AG08395 (cell line): ENCODE measurements at places on chromosomes 7 and 10.
A peak's percentile ranks its signal among the peaks of the same experiment; 100 is the strongest.

DNA sequence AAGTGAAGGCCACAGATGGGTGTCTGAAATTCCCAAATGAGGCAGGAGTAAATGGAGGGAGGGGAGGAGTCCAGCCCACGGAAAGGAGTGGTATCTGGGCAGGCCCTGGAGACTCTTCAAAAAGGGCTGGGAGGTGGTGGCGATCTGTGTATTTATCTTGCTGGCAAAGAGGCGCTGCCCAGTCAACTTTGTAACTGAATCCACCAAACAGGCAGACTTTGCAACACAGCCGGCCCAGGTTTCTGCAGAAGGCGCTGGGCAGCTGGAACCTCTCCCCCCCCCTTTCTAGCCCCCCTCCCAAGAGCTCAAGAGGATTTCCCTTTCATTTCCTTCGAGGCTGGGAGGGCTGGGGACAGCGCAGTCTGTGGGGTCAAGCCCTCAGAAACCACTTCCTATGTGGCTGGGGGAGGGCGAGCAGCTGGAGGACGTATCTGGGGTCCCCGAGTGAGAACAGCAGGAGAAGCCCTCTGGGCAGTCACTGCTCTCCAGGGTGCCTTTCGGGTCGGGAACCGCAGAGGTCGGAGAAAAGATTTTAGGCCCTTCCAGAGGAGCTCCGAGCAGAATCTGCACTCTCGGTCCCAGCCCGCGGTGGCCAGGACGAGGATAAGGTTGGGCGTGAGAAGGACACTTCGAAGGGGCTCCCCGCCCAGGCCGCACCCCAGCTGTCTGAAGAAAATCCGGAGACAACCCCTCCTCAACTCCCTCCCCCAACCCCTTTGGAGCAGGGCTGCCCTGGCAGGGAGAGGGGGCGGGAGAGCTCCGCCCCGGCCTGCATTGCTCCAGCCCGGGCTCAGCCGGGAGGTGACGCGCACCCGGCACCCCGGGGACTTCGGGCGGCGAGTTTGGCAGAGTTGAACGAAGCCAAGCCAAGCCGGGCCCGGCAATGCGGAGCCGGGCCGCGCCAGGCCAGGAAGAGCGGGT, 965 bp downstream of the ZCCHC24 start:
- DNase-seq, result peak; percentile 68

DNA sequence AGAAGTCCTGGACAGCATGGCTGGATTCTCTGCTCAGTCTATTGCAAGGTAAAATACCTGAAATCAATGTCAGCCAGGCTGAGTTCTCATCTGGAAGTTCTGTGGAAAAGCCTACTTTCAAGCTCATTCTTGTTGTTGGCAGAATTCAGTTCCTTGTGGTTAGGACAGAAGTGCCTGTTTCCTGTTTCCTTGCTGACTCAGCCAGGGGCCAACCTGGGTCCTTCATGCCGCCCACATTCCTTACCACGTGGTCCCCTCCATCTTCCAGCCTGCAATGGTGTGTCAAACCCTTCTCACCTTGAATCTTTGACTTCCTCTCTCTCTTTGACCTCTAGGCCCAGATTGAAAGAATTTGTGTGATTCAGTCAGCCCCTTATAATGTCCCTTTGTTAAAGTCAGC, 197.1 kb upstream of the STK17A start:
- no peak for DNase-seq

- peak; percentile 53 for DNase-seq
Observed at GRCh38 chr7:92025260-92025659, 84.6 kb downstream of the AKAP9 start.

DNA sequence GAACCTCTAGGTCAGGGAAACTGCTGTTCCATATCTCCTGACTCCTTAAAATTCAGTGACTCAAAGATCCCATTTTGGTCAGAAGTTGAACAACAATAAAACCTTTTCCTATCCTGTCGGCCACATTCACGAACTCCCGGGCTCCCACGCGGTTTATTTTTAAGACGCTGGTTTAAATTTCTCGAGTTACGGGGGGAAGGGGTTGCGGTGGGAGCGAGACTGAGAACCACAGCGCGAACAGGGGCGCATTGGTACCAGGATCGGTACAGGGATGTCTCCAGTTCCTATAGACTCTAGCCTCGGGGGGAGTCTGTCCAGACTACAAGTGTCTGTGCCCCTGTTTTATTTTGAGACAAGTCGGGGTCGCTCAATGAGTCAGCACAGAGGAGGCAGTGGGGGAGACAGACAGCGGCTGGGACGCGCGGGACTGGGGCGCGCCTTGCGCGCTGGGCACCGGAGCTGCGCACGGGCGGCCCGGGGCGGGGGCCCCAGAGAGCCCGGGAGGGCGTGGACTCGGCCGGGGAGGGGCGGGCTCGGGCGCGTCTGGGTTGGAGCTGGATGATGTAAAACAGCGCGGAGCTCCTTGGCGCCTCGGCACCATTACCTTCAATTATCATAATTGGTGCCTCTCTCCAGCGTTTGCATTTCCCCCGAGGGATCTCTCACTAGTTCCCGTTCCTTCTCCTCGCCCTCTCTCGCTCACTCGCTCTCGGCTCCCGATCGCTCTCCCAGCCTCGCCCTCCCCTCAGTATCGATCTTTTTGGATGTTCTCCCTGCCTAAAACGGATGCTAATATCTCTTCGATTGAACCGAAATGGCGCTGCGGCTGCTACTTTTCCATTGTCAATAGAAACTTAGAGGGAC, 8.7 kb upstream of the BAMBI start:
- DNase-seq, result peak; percentile 38

GRCh38 chr7:98351136-98351535, 49.8 kb downstream of the BAIAP2L1 start:
- DNase-seq, result no peak
